ENCODE measurements at places on chromosomes 3 and 15.

DNA sequence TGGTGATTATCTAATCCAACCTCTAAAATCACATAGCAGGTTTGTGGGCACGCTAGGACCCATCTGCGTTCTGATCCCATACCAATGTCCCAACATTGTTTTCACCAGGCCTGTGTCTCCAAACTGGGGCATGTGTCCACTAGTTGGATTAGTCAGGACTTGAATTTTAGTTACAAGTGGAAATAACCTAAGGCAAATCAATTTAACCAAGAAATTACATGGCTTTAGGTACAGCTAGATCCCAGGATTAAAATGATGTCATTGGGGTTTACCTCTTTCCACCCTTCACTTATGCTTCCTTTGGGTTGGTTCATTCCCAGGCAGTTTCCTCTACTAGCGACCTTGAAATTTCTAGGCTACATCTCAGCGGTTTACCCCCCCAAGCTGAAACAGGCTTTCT is 47.2 kb upstream of the PXYLP1 start:
- H3K4me3 ChIP-seq = no peak overlapping the region
- no peaks in the 10 kb centered on the region for H3K4me1 ChIP-seq
- no peaks in the 10 kb centered on the region for H3K36me3 ChIP-seq
- H3K27ac ChIP-seq = no peak overlapping the region

DNA sequence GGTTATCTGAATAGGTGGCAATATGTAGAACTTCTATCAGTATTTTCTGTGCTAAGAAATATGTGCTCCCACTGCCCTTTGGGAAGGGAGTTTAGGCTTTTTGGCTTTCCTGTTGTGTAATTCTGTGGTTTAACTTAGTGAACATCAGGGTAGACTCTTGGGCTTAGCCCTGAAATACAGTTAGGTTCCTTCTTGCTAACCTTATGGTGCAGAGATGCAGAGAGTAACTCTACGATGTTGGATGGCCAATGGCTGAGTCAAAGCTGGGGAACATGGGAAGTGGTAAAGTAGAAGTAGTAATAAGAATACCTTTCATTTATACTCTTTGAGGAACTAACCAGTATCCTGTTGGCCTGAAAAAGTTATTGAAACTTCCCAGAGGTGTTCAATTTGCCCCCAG is 80.8 kb upstream of the IL12A start:
- H3K27ac ChIP-seq = no peak overlapping the region
- H3K4me1 ChIP-seq = peaks cover 51% of the 10 kb centered on the region
- no peaks in the 10 kb centered on the region for H3K27me3 ChIP-seq
- DNase-seq = peak; percentile 29
- H3K36me3 ChIP-seq = no peaks in the 10 kb centered on the region

DNA sequence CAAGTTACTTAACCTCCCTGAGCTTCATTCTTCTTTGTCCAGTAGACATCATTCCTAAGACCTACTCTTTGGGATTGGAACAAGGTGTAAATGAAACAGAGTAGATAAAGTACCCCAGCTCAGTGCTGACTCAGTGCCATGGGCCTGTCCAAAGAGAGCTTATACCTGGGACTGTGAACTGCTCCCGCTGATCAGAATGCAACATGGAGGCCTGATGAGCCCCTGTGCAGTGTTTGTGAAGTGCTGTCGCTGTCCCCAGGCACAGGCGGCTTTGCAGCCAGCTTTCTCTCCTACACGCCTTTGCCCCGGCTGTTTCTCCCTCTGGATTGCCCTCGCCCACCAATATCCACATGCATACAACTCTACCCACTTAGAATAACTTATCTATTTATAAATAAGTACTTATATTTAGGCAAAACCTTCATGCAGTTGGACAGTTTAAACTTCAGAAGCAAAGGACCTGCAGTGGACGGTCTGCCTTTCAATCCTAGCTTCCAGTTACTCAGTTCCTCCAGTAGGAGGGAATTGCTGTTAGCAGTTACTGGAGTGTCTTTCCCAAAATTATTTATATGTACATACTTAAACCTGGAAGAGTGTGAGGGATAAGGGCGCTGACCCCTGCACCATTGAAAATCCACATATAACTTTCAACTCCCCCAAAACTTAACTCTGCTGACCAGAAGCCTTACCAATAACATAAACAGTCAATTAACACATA is 80.0 kb downstream of the CORO2B start:
- no peak for DNase-seq
- H3K4me1 ChIP-seq = no peaks in the 10 kb centered on the region
- H3K27ac ChIP-seq = no peak overlapping the region
- H3K27me3 ChIP-seq = no peaks in the 10 kb centered on the region

GRCh38 chr3:177157492-177157891 is 39.8 kb downstream of the TBL1XR1 start:
- no peak overlapping the region for H3K27ac ChIP-seq
- no peaks in the 10 kb centered on the region for H3K36me3 ChIP-seq
- H3K27me3 ChIP-seq = no peaks in the 10 kb centered on the region
- no peaks in the 10 kb centered on the region for H3K4me1 ChIP-seq
- no peak overlapping the region for H3K4me3 ChIP-seq

- DNase-seq = no peak
- no peaks in the 10 kb centered on the region for H3K4me1 ChIP-seq
- no peak overlapping the region for H3K27ac ChIP-seq
These were observed 54.9 kb upstream of the GLCE start for GRCh38 chr15:69105451-69105985.

- DNase-seq = no peak
- H3K4me3 ChIP-seq = no peak overlapping the region
- no peaks in the 10 kb centered on the region for H3K4me1 ChIP-seq
- no peak overlapping the region for H3K27ac ChIP-seq
- H3K27me3 ChIP-seq = no peaks in the 10 kb centered on the region
- no peaks in the 10 kb centered on the region for H3K36me3 ChIP-seq
These were observed 295.0 kb upstream of the MDFIC2 start for GRCh38 chr3:70607469-70607868.

- no peaks in the 10 kb centered on the region for H3K27me3 ChIP-seq
- no peak overlapping the region for H3K27ac ChIP-seq
- no peaks in the 10 kb centered on the region for H3K4me1 ChIP-seq
- H3K36me3 ChIP-seq = no peaks in the 10 kb centered on the region
These were observed 582.8 kb downstream of the PDCD6IP start for GRCh38 chr3:34381243-34381642.

DNA sequence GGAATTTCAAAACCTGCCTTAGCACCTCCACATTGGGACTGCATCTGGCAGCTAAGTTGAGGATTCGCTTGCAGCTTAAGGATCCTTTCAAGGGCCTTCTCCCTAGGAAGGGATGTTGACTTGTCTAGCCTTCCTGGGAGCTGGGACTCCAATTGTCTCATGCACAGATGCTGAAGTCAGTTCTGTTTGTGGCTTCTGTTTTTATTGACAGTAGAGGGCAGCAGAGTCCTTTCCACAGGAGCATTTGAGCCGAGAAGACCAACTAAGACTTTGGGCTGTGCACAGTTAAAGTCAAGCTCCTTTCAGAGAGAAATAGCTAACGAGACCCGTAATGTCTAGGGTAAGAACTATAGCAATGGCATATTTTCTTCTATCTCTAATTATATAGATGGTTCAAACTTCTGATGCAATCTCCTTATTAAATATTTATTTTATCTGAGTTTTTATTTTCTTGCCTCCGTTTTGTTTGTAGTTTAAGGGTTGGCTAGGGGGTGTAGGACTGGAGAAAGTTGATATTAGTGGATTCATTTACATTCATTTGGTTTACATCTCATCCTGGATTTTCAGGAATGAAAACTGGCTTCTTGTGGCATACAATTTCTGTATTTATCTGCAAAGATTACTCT is 59.7 kb upstream of the KBTBD8 start:
- H3K27ac ChIP-seq = no peak overlapping the region
- DNase-seq = peak; percentile 8
- H3K4me1 ChIP-seq = no peaks in the 10 kb centered on the region
- H3K27me3 ChIP-seq = no peaks in the 10 kb centered on the region
- no peaks in the 10 kb centered on the region for H3K36me3 ChIP-seq

GRCh38 chr3:171781711-171782127 is 28.6 kb downstream of the PLD1 start:
- no peak for DNase-seq
- H3K36me3 ChIP-seq = no peaks in the 10 kb centered on the region
- H3K27me3 ChIP-seq = no peaks in the 10 kb centered on the region
- H3K27ac ChIP-seq = no peak overlapping the region
- no peak overlapping the region for H3K4me3 ChIP-seq

DNA sequence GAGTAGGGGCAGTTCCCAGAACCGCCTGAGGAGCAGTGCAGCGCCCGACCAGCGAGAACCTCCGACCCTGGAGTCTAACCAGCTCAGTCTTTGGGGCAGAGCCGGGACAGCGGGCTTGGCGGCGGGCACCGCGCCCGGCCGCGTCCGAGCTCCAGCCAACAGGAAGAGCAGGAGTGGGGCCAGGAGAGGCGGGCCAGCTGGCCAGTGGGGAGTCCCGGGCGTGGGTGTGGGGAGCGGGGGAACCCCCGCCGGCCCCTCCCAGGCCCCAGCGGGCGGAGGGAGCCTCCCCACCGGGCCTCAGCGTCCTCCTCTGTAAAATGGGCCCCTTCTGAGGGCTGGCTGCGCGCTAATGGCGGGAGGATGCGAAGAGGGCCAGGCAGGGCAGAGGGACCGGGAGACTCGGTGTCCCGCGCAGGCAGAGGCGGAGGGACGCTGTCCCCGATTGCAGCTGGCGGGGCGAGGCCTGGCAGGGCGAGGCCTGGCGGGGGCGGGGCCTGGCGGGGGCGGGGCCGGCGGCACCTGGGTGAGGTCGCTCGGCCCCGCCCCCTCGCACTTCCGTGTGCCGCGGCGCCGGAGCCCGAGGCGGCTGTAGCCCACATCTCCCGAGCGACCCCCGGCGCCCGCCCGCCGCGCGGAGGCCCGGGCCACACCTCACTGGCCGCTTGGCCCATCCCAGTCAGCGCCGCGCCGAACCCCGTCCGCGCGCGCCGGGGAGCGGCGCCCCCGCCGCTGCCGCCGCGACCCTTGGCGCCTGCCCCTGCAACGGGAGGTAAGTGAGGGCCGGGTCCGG is at the start of gene PRKCD:
PRKCD (plus strand) TSS at position 550 of the 790 bp plus-strand sequence. CDS start 17,214 bp downstream, outside the sequence.
- H3K36me3 ChIP-seq = peaks cover 12% of the 10 kb centered on the region
- DNase-seq = peak; percentile 78
- H3K27ac ChIP-seq = peak within 1 kb of the TSS; percentile 86
